ENCODE measurements at places on chromosomes 5 and 9.

DNA sequence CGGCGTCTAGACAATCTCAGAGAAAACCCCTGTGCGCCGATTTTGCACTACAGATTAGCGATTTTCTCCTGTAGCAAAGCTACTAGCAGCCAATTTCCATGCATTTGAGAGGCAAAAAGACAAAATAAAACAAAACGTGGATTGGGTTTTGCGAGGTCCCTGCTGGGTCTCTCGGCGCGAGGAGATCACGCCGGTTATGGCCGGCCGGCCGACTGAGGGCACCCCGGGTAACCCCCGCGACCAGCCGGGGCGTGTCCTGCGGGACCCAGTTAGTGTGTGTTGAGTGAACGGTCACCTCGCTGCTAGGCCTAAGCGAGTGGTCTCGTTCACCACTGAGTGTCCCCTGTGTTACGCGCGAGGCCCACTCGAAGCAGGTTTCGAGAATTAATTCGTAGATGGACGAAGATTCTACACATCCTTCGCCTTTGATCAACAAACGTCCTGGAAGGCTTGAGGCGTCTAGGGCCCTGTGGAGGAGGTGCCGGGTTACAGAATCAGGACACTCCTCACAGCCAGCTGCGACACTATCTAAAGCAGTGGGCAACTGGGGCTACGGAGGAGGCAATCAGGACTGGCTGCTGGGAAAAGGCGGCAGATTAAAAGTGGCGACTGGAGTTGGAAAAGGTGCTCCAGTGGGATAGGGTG is 764 bp upstream of the VDAC1 start:
- no peak for DNase-seq

DNA sequence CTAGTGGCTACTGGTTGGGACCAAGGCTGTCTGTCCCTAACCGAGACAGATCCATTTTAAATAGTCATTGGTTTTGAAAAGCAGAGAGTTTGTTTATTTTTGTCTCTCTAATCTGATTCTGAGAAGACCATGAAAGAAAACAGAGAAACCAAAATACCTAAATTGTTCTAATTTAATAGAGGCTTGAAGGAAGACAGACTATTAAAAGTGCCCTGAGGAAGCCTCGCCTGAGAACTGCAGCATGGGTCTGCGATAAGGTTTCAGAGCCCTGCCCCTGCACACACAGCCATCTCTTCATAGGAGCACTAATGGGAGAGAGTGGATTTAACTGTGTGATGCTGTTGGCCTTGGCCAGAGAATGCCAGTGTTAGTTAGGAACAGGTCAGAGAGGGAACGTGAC is 175.5 kb upstream of the SV2C start:
- DNase-seq, result no peak

- no peak for DNase-seq
Observed at GRCh38 chr9:109771087-109771486, 8.9 kb upstream of the PALM2AKAP2 start.

GRCh38 chr9:136488247-136489214 is 5.7 kb upstream of the SEC16A start:
- peak; percentile 62 for DNase-seq

DNA sequence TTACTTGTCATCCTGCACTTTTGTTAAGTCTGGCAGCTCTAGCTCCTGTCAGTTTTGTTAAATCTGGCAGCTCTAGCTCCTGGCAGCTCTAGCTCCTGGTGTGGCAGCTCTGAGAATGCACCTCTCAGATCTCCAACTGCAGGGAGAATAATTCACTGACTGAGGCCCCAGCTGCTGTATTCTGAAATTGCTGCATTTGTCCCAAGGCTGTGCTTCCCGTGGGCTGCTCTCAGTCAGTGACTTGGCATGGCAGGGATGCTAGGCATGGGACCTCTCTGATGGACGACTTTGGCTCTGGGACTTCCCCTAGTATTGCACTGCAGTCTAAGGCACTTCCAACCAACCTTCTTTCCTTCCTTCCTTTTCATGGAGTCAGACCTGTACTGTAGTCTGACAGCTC is 475.7 kb downstream of the CCDC171 start:
- DNase-seq, result no peak

- no peak for DNase-seq
Observed at GRCh38 chr5:3209918-3210317, 385.7 kb upstream of the IRX1 start.

GRCh38 chr9:78397454-78397853 is 100.5 kb downstream of the PSAT1 start:
- DNase-seq, result no peak

DNA sequence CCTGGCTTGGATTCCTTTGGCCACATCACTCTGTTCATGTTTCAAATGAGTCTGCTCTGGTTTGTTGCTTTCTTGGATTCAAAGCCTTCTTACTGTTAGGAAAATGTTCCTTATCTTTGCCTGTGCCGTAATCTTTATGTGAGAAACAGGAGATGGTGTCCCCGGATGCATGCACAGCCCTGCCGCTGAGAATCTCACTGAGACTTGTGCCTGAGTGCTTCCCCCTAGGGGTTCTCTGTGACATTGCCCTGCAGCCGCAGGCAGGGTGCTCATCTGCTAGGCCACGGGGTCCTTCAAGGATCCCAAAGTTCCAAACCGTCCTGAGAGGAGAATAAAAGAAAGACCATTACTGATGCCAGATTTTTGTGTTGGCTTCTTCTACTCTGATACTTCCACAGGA is 81.4 kb upstream of the ANKRD55 start:
- no peak for DNase-seq

DNA sequence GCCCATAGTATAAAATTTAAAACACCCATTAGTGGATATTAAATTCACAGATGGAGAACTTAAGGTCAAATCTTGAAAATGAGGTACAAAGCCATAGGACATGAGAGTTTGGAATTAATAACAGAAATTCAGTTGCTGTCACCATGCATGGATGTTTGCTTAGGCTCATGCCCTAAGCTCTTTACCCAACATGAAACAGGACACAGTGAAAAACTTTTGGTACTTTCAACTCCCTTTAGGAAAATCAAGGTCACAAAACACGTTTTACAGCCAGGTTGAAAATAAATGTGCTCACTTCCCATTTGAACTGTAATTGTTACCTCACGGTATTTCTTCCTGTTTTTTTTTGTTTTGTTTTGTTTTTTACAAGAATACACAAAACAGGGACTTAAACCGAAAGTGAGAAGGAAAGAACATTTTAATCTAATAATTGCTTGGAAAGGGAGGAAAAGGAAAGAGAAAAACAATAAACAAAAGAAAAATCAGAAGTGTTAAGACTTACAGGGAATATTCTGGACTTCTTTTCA is 6.1 kb upstream of the TOPORS start:
- no peak for DNase-seq

DNA sequence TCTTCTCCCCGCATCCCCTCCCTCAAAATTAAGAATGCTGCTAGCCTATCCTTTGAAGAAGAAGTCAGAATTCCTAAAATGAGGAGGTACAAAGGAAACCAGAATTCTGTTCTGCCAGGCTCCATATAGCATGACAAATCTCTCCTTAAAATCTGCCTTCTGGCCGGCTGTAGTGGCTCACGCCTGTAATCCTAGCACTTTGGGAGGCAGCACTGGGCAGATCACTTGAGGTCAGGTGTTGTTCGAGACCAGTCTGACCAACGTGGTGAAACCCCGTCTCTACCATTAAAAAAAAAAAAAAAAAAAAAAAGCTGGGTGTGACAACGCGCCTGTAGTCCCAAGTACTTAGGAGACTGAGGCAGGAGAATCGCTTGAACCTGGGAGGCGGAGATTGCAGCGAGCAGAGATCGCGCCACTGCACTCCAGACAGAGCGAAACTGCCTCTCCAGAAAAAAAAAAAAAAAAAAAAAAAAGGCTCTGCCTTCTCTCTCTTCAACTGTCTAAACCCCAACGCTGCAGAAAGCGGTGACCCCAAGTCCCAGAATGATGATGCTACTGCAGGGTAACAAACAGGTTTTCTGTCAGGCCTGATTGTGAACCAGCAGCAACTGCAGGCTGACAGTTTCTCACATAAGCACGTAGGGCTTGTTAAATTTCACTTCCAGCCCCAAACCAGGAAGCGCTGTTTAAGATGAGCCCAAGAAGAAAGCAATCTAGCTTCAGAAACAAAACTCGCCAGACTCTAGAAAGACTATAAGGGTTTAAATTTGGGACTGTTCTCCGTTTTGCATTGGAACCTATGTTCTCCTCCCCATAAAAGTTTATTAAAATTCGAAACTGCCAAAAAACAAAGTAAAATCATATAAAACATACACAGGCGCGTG is 963 bp upstream of the CAST start:
- DNase-seq, result peak; percentile 33
